ENCODE measurements at places on chromosomes 16 and 17.

DNA sequence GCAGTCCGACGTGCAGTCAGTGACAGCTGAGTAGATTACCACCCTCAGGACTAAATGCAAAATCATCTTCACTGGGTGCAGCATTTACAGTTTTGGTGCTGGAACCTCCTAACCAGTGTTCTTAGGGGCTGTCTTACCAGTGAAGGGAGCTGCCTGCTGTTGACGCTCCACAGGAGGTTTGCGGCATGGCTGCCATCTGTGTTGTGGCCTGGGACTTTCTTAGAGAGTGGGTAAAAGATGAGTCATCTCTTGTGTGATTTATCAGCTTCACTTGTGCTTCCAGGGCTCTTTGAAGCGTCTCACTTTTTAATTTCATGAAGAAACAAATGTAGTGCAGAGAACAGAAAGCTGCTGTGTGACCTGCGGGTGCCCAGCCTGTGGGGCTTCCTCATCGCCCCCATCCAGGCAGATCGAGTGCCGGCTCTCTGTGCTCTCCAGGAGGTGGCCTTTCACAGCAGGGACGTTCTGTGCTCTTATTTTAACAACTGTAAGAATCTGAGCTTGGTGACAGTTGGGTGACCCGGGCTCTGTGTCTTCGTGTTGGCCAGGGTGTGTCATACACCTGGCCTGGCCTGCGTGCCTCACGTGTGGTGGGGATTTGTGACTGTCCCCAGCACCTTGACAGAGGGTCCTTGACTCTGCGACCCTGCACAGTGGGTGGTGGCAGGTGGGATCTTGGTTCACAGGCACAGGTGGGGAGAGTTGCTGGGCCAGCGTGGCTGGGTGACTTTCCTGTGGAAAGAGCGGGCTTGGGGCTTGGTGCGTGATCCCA, 24.3 kb upstream of the ZNF750 start:
- no peak for DNase-seq

DNA sequence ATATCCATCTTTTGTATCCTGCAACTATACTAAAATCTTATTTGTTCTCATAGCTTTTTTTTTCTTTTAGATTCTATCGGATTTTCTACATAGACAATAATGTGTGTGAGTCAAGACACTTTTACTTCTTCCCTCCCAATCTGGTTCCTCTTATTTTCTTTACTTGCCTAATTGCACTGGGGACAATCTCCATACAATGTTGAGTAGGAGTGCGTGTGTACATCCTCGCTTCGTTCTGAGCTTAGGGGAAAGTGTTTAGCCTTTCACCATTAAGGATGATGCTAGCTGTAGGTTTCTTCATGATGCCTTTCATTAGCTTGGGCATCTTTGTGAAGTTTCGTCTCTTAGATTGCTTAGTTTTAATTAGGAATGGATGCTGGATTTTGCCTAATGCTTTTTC, 2.9 kb downstream of the SPATA32 start:
- no peak for DNase-seq

GRCh38 chr17:74957935-74958740, 14.4 kb downstream of the HID1 start:
- no peak for DNase-seq

DNA sequence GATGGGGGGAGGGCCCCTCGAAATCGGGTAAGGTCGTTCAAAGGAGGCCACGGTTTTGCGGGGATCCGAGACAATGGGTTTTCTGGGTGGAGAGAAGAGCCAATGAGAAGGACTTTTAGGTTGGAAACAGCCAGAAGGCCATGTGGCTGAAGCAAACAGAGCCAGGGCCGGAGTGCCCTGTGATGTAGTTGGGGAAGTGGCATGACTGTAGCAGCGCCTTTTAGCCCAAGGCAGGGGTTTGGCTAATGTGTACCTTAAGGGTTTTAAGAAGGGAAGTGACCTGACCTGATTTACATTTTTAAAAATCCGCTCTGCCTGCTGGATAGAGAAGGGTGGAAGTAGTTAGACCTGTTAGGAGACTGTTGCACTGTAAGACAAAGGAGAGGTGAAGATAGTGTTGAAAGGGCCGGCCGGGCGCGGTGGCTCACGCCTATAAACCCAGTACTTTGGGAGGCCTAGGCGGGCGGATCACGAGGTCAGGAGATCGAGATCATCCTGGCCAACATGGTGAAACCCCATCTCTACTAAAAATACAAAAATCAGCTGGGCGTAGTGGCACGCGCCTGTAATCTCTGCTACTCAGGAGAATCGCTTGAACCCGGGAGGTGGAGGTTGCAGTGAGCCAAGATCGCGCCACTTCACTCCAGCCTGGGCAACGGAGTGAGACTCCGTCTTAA, 1.0 kb downstream of the LYRM1 start:
- DNase-seq: no peak

DNA sequence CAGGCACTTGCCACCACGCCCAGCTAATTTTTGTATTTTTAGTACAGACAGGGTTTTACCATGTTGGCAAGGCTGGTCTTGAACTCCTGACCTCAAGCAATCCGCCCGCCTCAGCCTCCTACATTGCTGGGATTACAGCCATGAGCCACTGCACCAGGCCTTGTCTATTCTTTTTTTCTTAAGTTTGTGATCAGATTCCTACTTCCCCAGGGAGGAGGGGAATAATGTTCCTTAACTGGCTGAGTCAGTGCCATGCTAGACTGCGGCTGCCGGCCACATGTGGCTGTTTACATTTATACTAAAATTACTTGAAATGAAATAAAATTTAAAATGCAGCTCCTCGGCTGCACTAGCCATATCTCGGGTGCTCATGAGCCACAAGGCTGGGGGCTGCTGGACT, 27.8 kb upstream of the USP36 start:
- DNase-seq: no peak

DNA sequence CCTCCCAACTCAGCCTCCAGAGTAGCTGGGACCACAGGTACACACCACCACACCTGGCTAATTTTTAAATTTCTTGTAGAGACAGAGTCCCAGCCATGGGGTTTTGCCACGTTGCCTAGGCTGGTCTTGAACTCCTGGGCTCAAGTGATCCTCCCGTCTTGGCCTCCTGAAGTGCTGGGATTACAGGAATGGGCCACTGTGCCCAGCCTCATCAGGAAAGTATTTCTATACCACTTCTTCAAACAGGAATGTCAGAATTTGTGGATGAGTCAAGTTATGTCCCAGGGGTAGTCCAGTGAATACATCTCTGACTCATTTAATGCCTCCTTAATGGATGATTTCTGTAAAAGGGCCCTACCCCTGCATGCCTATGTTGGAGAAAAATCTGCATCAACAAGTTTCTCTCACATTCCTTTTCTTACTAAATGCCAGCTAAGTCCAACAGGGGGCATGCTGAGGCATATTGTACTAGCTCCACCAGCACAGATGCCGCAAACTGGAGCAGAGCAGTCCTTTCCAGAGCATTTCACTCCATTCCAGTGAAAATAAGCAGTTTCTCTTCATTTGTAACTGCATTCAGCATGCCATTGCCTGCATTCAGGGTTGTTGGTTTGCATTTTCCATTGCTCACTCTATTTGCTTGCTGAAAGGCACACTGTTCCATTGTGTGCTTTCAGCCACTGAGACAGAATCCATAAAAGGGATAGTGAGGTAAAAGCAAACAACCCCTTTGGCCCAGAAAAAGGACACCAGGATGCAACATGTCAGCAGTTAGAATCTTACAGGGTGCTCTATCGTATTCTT, 5.3 kb upstream of the CAVIN1 start:
- DNase-seq: no peak

DNA sequence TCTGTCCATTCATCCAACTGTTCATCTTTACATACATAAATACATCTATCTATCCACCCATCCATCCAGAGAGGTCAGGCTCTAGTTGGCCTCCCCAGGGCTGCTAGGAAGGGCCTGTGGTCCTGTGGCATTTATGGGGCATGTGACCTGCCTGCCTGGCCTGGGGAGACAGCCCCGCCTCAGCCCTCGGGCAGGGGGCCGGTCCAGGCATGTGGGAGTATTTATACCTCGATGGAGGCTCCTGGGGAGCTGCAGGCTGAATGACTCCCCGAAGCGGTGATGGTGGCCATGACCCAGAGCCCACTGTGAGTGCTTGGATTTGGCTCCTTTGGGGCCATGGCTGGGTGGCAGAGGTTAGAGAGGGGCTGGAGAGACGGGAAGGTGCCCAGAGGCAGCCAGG, 7.3 kb downstream of the FOXN1 start:
- DNase-seq: no peak

DNA sequence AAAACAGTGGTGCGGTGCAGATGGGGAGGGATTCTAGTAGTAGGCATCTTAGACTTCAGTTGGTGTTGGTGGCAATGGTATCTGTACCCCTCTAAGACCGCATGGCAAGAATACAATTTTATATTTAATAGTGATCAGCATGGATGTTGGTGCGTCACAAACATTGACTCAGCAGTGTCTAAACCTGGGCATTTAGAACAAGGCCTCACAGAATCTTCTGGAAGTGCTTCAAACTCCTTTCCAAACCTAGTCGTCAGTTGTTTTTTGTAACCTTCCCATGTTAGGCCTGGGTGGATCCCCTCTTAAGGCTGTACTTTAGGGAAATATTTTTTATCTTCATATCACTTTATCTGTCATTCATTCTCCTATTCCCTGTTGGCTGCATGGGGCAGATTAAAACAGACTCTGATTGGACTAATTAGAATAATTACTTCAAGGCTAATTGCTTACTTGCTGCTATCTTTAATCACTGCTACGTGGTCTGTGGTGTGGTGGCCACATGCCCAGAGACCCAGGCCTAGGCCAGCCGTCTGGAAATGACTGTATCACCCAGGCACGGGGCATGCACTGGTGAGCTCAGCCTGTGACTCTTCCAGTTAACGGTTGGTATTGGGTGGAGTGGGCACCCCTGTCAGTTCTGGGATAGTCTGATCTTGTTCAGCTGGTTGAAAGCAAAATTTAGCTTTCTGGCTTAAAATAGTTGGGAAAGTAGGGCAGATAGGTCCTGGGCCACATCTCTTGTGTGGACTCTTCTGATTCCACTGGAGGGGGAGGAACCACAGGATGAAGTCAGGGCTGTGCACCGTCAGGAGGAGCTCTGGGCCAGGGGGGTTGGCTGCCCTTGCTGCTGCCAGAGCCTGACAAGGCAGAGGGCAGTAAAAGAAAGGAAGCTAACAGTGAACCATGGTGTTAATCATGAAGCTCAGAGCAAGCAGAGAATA, 4.5 kb downstream of the ALKBH5 start:
- DNase-seq: no peak

DNA sequence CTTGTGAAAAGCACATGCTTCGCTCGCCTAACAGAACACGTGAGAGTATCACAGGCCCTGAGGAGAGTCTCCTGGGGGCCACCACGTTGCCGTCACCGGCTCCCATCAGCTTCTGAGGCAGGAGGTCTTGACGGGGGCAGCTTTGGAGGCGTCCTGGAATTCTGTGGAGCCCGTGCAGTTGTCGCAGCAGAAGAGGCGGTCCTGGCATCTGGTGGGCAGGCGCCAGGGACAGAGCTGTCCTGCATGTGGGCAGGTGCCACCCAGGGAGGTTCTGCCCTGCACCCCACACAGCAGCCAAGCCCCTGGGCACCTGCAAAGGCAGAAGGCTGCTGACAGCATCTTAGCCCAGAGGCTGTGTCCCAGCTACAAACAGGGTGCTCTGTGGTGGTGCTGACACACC, 99.0 kb upstream of the CREBBP start:
- DNase-seq: no peak

DNA sequence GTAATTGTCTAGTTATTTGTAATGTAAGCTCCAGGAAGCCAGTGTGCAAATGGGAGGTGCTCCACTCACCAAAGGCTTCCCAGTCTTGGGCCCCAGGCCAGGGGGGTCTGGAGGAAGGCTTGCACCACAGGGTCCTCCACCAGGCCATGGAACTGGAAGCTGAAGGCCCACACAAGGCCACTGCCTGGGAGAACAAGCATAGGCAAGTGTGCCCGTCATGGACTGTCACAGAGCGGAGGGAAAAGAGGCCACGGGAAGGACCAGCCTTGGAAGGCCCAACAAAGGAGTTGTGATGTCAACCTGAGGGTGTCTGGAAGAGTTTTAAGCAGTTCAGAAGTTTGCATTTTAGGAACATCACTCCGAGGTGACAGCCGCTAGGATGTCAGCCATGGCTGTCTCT, 3.0 kb upstream of the SRRM2 start:
- no peak for DNase-seq

- DNase-seq: no peak
These were observed 13.7 kb downstream of the ACSM1 start for GRCh38 chr16:20683812-20684211.

DNA sequence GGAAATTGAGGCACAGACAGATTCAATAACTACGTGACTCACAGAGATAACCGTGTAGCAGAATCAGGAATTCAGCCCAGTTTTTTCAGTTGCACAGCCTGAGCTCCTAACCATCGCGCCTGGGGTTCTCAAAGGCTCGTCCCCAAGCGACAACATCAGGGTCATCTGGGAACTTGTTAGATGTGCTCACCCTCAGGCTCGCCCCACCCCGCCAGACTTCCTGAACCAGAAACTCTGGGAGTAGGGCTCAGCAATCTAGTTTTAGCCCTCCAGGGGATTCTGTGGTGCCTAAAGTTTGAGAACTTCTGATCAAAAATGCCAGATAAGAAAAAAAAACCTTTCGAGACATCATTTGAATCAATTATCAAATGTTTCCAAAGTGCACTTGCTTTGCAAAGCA, 559.8 kb downstream of the WWOX start:
- no peak for DNase-seq

DNA sequence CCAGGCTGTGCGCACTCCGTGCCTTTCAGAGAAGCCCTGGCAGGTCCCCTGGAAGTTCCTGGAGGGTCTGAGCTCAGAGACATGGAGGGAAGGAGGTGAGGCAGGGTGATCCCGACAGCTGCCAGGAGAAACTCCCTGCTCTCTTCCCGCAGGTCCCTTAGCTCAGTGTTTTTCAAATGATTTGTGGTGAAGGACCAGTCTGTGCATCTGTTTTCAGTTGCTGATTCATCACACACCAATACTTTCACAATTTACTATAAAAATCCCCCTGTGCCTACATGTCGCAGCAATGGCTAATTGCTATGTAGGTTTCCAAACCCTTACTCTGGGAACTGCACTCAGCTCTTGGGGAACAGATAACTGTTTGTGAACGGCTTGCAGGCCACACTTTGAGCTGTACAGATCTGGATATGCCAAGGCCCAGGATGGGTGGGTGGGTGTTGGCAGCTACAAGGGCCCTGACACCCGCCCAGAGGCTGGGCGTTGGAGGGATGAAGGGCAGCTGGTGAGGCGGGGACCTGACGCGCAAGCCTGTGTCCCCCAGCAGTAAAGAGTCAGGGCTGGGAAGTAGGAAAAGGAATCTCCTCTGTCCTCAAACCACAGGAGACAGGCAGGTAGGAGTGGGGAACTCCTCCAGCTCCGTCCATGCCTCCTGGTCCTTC, 20.5 kb upstream of the EMP2 start:
- DNase-seq: no peak

Data from iPS DF 6.9 (cell line).